Stimulated activated CD4-positive, alpha-beta T cell treated with anti-CD3 and anti-CD28 coated beads, Interleukin-2, amount 100 ng/mL, for 4 hours (primary cell): ENCODE measurements at places on chromosomes 5 and 9.

DNA sequence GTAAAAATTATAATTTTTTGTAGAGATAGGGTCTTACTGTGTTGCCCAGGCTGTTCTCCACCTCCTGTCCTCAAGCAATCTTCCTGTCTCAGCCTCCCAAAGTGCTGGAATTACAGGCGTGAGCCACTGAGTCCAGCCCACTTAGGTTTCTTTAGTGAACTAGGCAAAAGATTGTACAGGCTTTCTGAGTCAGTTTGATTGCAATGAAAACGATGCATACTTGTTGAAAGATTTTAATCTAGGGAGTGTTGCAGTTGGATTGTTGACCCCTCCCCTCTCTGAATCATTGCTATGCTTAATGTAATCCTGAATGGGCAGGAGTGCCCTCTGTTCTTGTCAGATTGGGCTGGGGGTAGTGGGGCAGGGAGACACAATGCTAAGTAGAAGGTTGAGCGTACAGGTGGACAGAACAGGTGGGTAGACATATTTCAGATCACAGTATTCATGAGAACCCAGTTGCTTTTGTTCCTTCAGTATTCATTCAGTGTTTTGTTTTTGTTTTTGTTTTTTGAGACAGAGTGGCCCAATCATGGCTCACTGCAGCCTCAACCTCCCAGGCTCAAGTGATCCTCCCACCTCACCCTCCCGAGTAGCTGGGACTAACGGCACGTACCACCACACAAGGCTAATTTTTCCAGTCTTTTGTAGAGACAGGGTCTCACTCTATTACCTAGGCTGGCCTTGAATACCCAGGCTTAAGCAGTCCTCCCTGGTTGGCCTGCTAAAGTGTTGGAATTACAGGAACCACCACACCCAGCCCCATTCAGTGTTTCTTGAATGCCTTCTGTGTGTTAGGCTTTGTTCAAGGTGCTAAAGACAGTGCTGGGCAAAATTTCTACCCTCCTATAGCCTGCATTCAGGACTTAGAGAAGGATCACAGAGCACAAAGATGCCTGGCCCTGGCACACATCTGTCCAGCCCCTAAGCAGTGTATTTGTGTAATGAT lies 70.1 kb downstream of the KIAA1958 start:
- no peak for DNase-seq

DNA sequence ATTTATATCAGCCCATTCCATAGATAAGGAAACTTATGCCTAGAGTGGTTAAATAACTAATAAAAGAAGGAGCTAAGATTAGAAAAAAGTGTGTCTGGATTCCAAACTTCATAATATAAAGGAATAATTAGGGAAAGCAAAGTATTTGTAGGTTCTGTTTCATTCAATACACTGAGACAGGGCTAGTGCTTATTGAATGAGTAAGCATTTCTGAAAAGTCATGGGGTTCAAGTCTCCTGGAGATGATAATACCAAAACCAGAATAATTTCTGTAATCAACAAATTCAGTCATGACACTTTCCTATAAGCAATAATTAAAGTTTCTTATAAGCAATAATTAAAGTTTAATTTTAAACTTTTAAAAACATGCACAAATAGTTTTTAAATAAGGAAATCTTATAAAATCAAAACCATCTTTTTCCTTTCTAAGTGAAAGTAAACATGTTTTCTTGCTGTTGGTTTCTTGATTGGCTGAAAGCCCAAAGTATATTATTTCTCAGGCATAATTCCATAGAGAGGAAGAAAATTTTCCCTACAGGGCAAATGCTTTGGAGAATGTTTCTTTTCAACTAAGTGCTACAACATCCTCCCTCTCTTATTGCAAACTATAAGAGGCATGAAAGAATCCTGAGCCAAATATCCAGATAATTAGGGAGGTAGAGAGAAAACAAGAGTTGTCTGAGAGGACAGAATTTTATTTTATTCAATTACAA lies 510.2 kb downstream of the PRELID2 start:
- no peak for DNase-seq

GRCh38 chr5:149605354-149605997 lies 24.2 kb downstream of the ARHGEF37 start:
- no peak for DNase-seq

- no peak for DNase-seq
Observed at GRCh38 chr5:3602785-3603502, 7.3 kb downstream of the IRX1 start.

- DNase-seq = no peak
Observed at GRCh38 chr9:118457171-118458000, 753.2 kb downstream of the TLR4 start.

DNA sequence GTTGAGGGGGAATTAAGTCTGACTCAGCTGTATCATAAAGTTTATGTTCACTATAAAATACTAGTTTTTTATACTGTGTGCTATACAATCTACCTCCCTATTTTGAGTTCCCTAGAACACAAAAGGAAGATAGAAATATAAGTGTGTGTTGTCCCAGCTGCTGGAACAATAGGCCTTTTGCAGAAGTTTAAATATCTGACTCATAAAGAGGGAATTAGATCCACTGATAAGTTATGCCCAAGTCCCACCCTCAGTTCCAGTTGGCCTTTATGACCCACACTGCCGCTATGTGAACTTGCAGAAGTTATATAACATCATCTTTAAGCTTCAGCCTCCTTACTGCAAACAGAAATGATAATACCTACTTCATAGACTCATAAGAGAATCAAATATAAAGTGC lies 88.5 kb upstream of the DAB2 start:
- no peak for DNase-seq

DNA sequence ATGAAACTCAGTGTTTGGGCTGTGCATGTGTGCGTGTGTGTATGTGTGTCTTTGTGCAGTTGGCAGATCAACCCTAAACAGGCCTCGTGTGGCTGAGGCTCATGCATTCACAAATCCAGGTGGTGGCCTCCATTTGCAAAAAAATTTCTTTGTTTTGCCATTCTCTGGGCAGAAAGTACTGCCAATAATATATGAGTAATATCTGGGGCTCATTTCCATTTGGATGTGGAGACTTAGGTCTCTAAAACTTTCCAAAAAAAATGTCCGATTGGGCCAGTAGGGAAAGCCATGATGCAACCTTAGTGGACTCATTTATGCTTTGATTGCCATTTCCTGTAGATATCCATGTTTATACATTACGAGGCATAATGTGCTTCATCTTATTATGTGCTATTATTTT lies 77.9 kb upstream of the RPS23 start:
- no peak for DNase-seq

- DNase-seq = no peak
Observed at GRCh38 chr5:131285703-131286399, 22.0 kb downstream of the CDC42SE2 start.

DNA sequence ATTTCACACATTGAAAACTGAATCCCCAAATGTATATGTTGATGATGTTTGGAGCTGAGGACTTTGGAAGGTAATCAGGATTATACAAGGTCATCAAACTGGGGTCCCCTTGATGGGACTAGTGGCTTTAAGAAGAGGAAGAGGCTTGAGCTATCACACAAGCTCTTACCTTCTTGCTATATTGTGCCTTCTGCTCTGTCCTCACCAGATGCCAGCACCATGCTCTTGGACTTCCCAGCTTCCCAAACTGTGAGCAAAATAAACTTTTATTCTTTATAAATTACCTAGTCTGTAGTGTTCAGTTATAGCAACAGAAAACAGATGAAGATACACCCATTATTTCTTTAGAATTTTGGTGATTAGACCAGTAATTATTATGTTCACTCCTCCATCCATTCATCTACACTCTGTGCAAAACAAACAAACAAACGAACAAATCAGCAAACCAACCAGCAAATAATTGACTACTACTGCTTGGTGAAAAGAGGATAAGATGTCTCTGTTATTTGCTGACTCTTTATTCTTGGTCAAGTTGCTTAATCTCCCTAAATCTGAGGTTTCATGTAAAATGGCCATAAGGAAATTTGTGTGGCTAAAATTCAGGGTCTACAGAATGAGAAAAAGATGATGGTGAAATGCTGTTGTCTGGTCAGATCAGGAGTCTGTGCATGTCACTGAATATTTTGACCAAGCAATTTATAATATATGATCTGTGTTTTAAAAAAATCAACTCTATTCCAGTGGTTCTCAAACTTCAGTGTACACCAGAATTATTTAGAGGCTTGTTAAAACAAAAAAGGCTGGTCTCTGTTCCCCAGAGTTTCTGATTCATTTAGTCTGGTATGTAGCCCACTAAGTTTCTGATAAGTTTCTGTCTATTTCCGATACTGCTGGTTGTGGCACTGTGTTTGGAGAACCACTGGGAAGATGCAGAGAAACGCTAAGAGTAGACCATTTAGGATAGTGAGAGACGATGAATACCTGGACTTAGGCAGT lies 854.1 kb downstream of the MAT2B start:
- no peak for DNase-seq
